GM23338 (cell line): ENCODE measurements at places on chromosomes 4 and X. TPM values are rescaled to one million over a fixed set of nuclear protein-coding genes. Genes with fewer than 3 reads are reported as not detected.

- H3K4me1 ChIP-seq: peaks cover 69% of the 10 kb centered on the region
- no peak overlapping the region for H3K27ac ChIP-seq
- H3K4me3 ChIP-seq: peak overlapping the region; percentile 53
- H3K36me3 ChIP-seq: no peaks in the 10 kb centered on the region
These were observed 11.5 kb downstream of the HAND2 start for GRCh38 chr4:173518425-173519102.

- peaks cover 9% of the 10 kb centered on the region; the same call in 1 of the 2 replicates for H3K4me1 ChIP-seq
- no peak overlapping the region for H3K4me3 ChIP-seq
- H3K36me3 ChIP-seq: peaks cover 5% of the 10 kb centered on the region; the same call in 1 of the 2 replicates
- no peak for DNase-seq
- H3K27me3 ChIP-seq: no peaks in the 10 kb centered on the region
These were observed 547.2 kb upstream of the DIPK2B start for GRCh38 chrX:45747905-45748304.

DNA sequence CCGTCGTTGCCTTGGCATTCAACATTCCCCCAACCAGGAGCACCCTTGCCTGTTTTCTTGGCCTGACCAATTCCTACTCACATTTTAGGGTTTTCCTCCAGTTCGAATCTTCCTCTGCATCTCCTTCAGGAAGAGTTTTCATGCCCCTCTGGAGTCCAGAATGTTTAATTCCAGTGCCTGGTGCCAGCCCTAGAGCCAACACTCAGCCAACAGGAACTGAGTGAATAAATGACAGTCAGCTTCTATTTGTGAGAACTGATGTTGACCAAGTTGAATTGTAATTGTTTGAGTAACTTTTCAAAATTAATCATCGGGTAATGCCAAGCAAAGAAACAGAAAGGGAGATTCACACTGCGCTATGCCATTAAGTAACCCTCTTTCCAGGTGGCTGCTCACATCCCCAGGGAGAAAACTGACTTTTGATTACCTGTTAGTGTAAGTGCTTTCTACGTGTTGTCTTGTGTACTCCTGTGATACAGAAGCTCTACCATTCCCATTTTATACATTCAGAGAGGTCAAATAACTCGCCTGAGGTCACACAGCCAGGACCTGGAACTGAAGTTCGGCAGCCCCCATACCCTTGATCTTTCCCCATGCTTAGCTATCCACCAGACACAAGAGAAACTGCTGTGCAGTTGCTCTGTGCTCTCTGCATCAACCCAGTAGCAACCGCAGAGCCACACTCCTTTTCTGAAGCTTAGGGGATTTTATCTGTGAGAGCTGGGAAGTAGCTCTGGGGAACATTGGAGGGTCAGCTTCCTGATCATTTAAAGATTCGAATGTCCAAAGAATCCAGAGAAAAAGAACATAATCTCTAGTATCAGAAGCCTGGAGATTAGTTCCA lies 19.0 kb upstream of the SLC2A9 start:
- H3K27me3 ChIP-seq: no peaks in the 10 kb centered on the region
- no peak overlapping the region for H3K27ac ChIP-seq
- H3K36me3 ChIP-seq: no peaks in the 10 kb centered on the region
- no peaks in the 10 kb centered on the region for H3K4me1 ChIP-seq

DNA sequence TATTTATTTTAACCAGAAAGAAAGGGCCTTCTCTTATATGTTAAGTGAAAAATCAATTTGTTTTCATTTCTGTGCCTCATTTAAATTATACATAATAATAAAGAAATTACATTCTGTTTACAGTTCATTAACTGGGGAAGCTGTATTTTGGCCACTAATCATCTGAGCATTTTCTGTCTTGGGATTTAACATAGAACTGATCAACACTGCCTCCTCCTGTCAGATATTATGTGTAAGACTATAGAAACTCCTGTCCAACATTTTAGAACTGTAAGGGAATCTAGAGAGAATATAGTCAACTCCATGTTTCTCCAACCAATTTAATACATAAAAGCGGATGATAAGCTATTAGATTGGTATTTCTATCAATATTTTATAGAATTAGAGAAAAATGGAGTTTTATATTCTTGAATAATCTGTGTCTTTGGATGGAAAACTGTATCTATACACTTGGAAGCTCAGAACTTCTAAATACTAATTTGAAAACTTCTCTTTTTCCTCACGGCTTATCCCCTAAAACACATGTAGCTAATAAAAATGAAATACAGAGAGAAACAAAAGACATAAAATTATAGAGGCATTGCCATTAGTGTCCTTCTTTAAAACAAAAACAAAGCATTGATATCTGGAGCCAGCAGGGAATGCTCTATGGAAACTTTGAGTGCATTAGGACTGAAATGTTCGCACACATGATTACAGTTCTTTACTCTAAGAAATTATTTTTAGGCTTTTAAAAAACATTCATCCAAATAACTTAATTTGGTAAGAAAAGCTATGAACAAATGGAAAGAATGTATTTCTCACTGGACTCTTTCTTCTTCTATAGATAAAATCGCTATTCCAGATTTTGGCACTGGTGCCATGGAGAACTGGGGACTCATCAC lies 33.1 kb downstream of the ENPEP start:
- H3K36me3 ChIP-seq: no peaks in the 10 kb centered on the region

- no peaks in the 10 kb centered on the region for H3K36me3 ChIP-seq
- no peak for DNase-seq
- no peak overlapping the region for H3K27ac ChIP-seq
- H3K4me3 ChIP-seq: no peak overlapping the region
- H3K4me1 ChIP-seq: no peaks in the 10 kb centered on the region
These were observed 265.7 kb upstream of the FAM241A start for GRCh38 chr4:111879539-111879938.

DNA sequence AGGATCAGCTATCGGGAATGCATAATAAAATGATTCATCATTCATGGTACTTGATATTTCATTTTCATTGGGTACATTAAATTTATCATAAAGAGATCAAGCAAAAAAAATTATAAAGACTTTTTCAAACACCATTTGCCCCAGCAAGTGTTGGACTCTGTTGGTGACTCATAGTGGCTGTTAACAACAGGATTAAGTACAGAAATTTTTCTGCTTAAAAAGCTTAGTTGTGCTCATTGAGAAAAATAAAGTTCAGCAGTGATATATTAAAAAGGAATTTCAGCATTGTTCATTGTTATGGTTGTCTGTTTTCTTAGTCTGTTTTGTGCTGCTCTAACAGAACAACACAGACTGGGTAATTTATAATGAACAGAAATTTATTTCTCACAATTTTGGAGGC lies 86.2 kb upstream of the PCDH10 start:
- no peak overlapping the region for H3K4me3 ChIP-seq
- H3K4me1 ChIP-seq: no peaks in the 10 kb centered on the region
- DNase-seq: no peak
- H3K27ac ChIP-seq: no peak overlapping the region
- H3K27me3 ChIP-seq: no peaks in the 10 kb centered on the region

GRCh38 chr4:26410385-26411293 lies 79.6 kb downstream of the CCKAR start:
- no peaks in the 10 kb centered on the region for H3K27me3 ChIP-seq
- peaks cover 22% of the 10 kb centered on the region for H3K4me1 ChIP-seq
- H3K4me3 ChIP-seq: no peak overlapping the region
- peak; percentile 65 for DNase-seq
- H3K27ac ChIP-seq: no peak overlapping the region
- H3K36me3 ChIP-seq: peaks cover 7% of the 10 kb centered on the region

- no peak overlapping the region for H3K4me3 ChIP-seq
- no peaks in the 10 kb centered on the region for H3K27me3 ChIP-seq
- peak; percentile 47 for DNase-seq
- no peak overlapping the region for H3K27ac ChIP-seq
These were observed 39.0 kb downstream of the FAM53A start for GRCh38 chr4:1644891-1645657.

DNA sequence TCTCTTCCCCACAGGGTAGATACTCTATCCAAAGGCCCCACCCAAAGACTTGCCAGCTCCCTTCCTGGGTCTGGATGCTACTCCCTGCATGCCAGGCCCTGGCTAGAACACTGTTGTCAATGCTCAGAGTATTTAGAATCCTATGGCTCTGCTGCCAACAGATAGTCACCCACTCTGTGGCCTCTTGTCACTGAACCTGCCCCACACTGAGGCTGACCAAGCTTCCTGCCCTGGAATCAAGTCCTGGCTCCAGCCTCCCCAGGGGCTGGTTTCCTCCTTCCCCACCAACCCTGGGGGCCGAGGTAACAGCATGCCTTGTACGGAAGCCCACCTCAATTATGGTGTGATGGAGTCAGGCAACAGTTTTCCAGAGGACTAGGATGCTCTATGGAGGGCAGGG lies 63.3 kb downstream of the EFNB1 start:
- DNase-seq: no peak
- peaks cover 17% of the 10 kb centered on the region for H3K27me3 ChIP-seq
- no peaks in the 10 kb centered on the region for H3K4me1 ChIP-seq

The PABPC5 gene
- total RNA-seq: 3.0 and 3.1 TPM in 2 replicates

The FRMPD3 gene
- total RNA-seq: 1.4 and 1.8 TPM in 2 replicates

The TRIM60 gene
- total RNA-seq: not detected in 2 replicates
